Stimulated activated CD8-positive, alpha-beta memory T cell treated with anti-CD3 and anti-CD28 coated beads, Interleukin-12 subunit alpha, Interleukin-12 subunit beta, amount 100 ng/mL, for 4 hours (primary cell): ENCODE measurements at places on chromosomes 4 and X.
A peak's percentile ranks its signal among the peaks of the same experiment; 100 is the strongest.

GRCh38 chrX:1094566-1095333 lies 117.7 kb downstream of the CRLF2 start:
- DNase-seq: no peak

DNA sequence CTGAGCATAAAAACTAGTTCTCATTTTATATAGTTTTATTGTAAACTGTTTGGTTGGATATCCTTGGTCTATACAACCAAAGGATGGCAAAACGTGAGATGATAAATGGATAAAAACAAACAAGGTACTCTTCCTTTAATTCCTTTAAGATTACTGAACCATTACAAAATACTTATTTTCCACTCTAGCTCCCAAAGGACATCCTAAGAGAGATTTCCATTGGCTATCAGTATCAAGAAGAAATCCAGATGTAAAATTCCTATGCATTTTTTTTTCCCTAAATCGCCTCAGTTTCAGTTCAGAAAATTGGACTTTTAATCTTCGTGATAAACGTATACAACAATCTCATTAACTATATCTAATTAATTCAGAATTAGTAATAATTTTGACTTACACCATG lies 2.3 kb downstream of the FBXL5 start:
- no peak for DNase-seq

DNA sequence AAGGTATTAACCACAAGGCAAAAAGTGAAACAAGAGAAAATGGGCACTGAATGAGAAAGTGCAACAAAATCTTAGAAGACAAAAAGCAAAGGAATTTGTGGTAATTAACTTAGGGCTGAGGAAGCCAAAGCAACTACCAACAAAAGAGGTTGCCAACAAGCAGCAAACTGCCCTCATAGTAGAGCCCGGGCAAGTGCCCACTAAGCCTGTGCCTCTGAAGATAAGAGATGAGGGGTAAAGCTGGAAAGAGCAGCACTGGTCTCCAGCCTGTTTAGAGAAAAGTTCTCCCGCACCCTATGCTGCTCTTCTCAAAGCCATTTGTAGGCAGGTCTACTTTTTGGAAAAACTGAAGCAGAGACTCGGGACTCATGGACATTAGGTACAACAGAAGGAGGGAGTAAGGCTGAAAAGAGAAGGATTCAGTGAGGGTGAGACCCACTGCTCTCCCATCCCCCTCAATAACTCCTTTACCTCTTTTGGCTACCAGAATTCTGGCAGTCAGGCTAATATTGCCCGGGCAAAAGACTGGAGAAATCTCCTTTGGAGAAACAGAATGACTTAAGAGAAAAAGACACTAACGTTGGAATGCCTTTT lies 29.6 kb upstream of the KCNE5 start:
- no peak for DNase-seq

DNA sequence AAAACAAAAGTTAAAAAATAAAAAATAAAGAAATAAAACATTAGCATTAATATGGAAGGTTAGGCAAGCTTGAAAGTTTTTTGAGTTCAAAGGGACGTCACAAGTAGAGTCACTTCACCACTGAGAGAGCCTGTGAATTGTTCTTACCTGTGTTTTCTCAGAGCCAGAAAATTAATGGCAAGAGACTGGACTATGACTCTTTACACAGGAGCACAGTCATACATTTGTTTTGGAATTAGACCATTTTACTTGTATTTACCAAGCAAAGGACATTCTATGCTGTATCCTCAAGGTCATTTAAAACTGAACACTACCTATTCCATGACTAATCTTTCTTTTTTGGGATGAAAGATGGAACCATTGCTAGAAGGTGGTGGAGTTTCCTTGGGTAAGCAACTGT lies 346.1 kb downstream of the FAM47B start:
- no peak for DNase-seq

DNA sequence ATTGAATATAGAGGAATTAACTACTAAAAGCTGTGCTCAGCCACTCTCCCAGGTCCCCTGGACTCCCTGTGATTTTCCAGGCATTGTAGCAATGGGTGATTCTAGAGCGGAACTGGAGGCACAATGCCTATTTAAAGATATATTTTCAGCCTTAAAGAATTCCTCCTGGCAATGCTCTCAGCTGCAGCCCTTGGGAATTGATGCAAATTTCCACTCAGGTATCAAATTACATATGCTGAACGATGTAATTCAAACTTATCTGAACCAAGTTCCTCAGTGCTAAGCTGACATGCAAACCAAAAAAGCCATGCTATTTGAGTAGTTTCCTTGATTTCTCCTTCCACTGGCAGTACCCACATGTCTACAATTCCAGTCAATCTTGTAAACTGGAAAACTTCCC lies 86.3 kb upstream of the GABRA3 start:
- no peak for DNase-seq

- peak; percentile 12 for DNase-seq
Observed at GRCh38 chrX:1323315-1323714, 13.3 kb upstream of the IL3RA start.
